Activated CD8-positive, alpha-beta memory T cell treated with anti-CD3 and anti-CD28 coated beads for 1 hour (primary cell): ENCODE measurements at places on chromosomes 11 and 22.

- DNase-seq, result no peak
Measured at GRCh38 chr11:101812546-101812945, 102.3 kb upstream of the CEP126 start.

DNA sequence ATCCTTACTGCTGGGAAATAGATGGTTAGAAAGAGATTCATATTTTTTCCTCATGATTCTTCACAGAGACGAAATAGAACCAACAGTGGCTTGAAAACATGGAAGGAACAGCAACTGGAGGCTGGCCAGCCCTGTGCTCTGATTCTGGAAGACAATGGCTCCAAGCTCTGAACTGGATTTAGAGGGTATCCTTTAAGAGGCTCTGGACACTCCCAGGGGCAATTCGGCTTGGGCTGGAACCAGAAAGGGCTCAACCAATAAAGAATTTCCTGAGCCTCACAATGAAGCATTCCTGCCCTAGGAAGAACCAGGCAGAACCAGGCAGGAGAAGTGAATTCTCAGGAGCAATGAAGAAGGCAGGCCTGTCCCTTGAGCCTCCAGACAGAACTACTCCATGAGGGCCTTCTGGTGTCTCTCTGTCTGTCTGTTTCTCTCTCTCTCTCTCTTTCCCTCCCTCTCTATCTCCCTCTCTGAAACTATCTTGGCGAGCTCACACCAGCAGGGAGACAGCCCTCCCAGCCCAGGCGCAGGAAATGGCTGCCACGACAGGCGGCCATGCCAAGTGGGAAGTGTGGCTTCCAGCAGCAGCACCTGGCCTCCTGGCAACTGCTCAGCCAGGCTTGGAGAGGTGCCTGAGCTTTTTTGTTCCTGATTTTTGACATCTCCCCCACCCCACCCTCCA lies 93.3 kb downstream of the RCN1 start:
- DNase-seq, result no peak

DNA sequence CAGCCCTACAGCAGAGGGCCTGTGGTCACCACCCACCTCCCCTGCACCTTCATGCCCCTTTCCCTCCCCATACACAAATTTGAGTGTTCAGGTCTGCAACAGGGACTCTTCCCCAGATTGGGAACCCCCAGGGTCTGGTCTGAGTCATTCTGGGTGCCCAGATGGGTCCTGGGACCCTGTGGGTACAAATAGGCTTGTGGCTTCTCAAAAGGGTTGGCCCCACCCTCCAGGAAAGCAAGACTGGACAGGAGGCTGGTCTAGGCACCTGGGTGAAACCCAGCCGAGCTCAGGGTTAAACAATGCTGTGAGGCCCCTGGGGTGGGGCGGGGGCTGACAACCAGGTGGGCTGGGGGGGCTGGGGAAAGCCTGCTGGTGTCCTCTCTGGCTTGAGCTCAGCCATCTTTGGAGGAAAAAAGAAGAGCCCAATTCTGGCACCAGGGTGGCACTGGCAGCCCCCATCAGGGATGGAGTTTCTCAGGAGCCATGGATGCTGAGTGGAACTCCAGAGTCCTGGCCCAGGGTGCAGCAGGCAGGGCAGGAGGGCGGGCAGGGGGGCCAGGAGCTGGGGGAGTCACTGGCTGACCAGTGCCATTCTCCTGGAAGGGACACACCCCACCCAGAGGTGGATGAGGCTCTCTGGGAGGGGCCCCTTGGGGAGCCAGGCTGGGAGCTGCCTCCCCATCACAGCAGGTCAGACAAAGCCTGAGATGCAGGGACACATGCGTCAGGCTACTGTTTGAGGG lies 1.1 kb downstream of the SEPTIN5 start:
- DNase-seq, result no peak

- DNase-seq, result no peak
Measured at GRCh38 chr11:8788616-8789015, 106.0 kb downstream of the RPL27A start.

DNA sequence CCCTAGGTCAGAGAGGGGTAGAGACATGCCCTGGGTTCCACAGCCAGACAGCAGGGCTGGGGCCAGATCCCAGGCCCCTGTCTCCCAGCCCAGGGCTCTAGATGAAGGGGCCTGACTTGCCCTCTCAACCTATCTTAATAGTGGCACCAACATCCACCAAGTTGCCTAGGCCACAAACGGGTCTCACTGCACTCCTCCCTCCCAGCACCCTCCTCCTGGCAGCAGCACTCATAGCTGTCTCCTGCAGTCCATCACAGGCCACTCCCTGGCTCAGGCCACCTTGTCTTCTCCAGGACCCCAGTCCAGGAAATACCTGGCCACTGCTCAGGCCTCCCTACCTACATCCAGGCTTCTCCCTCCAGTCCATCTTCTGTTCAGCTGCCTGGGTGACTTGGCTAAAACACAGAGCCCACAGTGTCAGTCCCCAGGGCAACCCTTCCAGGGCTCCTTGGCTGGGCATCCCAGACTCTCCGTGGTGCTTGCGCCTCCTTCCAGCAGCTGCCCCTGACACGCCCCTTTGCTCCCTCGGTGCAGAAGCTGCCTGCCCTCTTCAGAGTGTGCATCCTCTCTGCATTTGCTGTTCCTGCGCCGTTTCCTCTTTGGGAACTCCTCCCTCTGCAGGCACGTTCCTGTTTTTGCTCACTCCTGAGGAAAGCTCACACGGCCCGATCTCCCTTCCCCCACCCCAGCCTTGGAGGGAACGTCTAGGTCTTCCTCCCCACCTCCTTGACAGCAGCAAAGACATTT lies 40.5 kb downstream of the LRRC32 start:
- no peak for DNase-seq

- no peak for DNase-seq
Measured at GRCh38 chr11:93840981-93841380, 9.4 kb downstream of the VSTM5 start.

DNA sequence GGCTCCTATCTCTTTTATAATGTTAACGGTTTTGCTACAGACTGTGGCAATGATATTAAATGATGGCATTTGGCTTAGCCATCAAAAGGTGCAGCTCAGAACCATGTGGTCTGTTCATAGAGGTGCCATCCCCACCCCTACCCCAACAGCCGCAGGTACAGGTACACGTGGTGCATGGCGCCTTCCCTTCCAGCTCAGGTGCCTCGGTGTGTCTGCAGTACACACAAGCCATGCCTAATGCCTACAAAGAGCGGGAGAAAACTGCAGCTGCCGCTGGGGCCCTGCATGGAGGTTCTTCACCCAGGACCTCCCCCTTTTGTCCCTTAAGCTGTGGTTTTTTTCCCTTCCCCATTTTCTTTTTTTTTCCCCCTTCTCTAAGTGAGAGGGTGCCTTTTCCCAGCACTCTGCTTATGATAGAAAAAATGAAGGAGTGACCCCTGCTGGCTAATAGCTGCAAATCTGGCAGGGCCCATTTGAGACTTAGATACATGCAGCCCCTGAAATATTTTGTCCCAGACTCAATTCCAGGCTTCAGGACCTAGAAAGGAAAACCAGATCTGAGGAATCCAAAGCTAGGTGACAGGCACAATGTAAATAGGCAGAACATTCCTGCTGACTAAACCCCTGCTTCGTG lies 6.5 kb downstream of the OR52M1 start:
- DNase-seq, result no peak

- no peak for DNase-seq
Measured at GRCh38 chr11:69437001-69437875, 44.2 kb upstream of the LINC01488 start.

DNA sequence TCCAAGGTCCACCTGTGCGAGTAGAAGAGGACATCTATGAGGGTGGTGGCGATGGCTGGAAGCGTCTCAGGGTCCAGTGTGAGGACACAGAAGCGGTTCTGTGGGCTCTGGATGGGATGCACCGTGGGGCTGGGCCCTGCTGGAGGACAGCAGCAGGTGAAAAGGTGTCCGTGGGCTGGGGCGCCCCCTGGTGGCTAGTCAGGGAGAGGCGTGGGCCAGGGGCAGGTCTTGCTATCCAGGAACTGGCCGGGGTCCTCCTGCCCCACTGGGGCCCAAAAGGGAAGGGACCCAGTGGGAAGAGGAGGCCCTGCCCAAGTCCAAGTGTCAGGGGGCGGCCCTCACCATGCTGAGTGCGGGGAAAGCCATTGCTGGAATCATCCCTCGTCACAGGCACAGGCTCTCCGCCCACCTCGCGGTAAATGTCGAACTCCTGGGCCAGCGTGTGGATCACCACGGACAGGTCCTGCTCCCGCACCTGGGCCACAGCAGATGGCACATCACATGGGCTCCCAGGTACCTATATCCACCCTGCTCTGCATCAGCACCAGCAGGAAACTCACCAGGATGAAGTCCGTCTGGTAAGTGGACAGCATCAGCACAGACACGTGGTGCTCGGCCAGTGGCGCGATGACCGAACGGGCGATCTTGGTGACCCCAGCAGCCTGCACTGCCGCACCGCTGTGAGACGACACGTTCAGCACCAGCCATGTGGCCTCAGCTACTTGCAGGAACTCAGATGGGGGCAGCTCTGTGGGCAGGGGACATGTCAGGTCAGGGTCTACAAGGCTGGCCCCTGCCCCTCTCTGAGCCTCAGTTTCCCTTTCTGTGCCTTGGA lies 2.3 kb downstream of the CASTOR1 start:
- DNase-seq, result peak; percentile 82

GRCh38 chr11:96340555-96340885 lies 2.5 kb downstream of the MAML2 start:
- no peak for DNase-seq

- DNase-seq, result no peak
Measured at GRCh38 chr22:40808018-40808841, 10.9 kb downstream of the SLC25A17 start.

GRCh38 chr11:93905384-93905783 lies 55.0 kb upstream of the VSTM5 start:
- DNase-seq, result no peak

DNA sequence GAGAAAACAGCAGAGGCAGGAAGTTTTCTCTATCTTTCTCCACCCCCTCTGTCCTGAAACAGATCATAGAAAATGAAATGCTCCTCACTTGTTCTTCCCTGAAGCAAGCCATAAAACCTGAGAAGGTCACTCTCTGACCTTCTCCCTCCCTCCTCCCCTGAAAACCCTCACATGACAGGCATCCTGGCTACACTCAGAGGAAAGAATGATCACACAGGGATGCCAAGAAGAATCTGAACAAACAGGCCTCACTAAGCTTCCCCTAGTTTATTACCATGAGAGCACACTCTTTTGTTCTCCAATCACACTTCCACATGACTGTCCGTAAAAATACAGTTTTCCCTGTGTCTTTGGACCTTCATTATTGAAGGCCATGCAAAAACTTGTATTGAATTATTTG lies 300.1 kb downstream of the BUD13 start:
- DNase-seq, result no peak

- DNase-seq, result no peak
Measured at GRCh38 chr11:94144216-94144615, 15.6 kb downstream of the PANX1 start.

DNA sequence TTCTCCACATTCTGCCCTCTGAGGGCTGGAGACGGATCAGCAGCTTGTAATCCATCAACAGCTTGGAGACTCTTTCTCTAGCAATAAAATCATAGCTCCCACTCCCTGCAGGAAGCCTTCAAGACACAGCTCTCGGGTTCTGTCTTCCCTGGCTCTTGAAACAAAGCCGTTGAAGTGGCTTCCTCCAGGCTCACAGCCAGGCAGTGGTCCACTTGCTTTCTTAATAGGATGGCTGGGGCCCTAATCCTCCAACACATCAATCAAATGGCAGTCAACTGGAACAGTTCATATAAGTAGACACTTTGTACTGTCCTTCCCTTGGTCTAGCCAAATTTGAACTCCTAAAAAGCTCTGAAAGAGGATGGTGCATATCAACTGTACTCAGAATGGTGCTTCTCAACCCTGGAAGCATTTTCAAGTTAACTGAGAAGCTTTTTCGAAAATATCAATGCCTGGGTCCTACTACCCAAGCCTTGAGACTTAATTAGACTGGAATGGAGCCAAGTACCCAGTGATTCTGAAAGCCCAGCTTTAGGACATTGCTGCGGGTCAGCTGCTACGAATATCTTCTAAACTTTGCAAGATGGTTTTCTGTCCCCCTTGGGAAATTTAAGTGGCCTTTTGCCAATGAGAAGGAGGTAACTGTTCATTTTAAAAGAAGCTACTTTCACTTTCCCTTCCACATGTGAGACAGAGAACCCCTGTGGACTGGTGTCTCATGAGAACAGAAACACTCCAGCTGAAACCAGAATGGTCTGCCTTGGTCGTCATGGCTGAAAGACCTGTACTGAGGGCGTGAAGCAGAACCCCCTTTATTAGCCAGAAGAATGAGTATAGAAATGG lies 74.7 kb downstream of the SC5D start:
- peak; percentile 2 for DNase-seq

GRCh38 chr11:126114486-126115126 lies 51.9 kb upstream of the CDON start:
- no peak for DNase-seq

DNA sequence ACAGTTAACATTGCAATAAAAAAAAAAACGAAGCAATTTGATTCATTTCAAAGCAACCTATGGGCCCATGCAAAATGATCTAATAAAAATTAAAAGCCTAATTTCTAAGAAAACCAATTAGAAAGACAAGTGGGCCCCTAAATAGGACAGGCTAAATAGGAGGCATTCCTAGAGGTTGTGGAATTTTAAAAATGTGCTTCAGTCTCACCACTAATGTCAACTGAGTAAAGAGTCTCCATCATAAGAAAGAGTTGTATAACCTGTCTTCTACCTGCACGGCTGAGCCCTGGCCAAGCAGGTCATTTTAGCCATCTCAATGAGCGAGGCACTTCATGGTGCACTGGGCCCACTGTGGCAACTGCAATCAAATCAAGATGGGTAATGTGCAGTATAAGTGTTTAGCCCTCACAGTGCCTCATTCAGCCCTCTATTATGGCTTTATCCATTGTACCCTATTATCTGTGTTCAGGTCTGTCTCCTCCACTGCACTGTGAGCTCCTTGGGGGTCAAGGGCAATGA lies 76.4 kb downstream of the PRSS23 start:
- DNase-seq, result no peak

GRCh38 chr22:38196791-38197419 lies 4.9 kb upstream of the MAFF start:
- DNase-seq, result no peak

DNA sequence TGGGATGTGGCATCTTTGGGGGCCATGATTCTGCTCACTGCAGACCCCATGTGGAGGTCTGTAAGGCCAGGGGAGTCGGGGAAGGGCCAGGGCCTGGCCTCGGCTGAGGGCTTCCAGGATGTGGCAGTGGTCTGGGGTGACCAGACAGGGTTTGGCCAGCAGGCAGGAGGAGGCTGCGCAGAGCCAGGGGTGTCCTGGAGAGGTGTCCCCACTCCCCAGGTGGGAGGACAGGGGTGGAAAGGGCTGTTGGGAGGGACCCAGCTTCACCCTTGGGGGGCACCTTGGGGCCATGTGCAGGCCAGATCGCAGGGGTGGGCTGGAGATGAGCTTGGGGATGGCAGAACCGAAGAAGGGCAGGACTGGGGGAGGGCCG lies 3.4 kb downstream of the PANX2 start:
- DNase-seq, result no peak

GRCh38 chr11:65928667-65929066 lies 9.4 kb downstream of the DRAP1 start:
- no peak for DNase-seq

DNA sequence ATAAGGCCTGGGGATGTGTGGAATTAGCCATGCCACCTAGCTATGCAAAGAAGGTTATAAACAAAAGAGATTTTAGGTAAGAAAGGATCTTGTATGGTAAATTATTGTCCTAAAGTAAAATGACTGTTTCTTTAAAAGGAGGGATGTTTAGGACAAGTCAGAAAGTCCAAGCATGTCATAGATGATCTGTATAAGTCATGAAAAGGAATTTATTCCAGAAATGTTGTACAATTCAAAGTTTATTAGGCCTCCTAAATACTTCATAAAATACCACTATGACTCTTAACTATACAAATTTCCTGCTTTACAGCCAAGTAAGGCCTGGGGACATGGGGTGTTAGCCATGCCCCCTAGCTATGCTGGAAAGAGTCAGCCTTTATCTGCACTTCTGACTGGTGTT lies 22.7 kb downstream of the OR5A2 start:
- DNase-seq, result no peak
